ENCODE measurements at places on chromosomes 11 and 22.
A peak's percentile ranks its signal among the peaks of the same experiment; 100 is the strongest.

GRCh38 chr22:48756146-48757111, 1071.2 kb downstream of the BRD1 start:
- peak; percentile 27 for DNase-seq

DNA sequence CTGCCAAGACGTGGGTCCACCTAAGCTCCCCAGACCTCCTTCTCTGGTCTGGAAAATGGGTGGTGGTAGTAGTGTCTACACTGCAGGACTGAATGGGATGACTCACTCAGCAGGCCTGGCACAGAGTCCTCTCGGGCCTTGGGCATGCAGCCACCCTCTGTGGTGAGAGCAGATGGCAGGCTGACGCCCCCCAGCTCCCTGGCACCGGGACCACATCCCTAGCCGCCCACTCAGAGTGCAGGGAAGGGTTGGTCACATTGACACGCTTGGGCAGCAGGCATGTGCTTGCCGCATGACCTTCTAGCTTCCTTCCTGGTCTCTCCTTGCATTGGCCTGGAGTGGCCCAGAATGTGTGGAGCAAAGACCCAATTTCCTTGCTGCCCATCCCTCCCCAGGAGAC, 30.7 kb upstream of the PRODH start:
- no peak for DNase-seq

- no peak for DNase-seq
Measured at GRCh38 chr22:47345025-47345424, 582.6 kb downstream of the TBC1D22A start.

- no peak for DNase-seq
Measured at GRCh38 chr11:34300026-34300925, 57.5 kb downstream of the ABTB2 start.

GRCh38 chr11:24068197-24068596, 428.7 kb upstream of the LUZP2 start:
- DNase-seq, result no peak

- DNase-seq, result no peak
Measured at GRCh38 chr11:23991165-23991539, 505.7 kb upstream of the LUZP2 start.

All from CD8-positive, alpha-beta T cell (primary cell).